T-helper 1 cell (primary cell): ENCODE measurements at places on chromosomes 7 and 10.

DNA sequence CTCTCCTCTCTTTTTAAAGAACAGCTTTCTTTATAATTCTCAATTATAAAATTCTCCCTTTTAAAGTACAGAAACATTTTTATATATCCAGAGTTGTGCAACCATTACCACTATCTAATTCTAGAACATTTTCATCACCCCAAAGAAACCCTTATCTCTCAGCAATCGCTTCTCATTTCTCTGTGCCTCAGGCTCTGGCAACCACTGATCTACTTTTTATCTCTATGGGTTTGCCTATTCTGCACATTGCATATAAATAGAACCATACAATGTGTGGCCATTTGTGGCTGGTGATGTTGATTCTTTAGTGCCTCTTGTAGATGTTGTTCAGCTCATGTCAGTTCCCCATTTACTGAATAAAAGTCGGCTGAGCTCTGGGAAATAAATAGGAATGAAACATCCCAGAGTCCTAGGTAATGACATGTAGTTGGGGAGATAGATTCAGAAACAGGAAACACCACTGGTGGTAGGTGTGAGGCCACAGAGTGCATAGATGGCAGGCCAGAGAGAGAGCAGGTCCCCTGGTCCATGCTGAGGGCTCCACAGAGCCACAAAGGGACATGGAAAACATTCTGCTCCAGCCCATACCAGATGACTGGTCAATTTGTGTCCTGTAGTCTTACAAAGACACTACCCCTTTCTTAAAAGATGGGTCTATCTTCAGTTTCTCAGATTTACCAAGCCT lies 126.5 kb downstream of the PLPP4 start:
- DNase-seq: no peak

GRCh38 chr10:58662314-58662713 lies 149.6 kb downstream of the BICC1 start:
- no peak for DNase-seq

DNA sequence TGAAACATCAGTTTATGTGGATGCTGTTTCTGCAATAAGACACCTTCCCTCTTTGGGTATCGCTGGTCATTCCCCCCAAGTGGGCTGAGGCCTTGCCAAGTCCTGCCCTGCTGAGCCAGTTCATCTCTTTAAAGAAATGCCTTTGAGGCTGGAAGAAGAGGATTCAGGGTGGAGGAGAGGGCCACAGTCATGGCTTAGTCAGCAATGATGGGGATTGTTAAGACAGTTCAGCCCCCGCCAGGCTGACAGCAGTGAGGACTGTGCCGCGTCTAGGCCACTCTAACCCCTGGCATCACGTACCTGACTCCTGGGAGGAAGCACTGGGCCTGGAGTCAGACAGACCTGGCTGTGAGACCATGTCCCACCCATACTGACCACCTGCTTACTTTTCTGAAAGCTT lies 48.3 kb downstream of the PNLIPRP2 start:
- no peak for DNase-seq

DNA sequence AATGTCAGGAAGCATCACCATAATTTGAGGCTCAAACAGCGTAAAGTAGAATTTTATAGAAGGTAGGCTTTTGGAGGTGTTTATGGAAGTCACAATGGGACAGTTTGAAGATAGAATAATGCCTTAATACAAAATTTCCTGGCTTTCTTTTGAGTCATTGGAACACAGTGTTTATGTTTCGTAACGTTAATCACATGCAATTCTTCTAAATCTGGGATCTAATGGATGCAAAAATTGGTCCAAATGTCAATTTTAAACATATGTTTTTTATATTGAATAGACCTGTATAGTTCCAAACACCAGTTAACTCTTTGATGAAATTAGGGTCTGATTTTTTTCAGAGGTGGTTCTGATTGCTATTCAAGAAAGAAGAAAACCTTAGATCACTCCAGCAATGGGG lies 86.5 kb upstream of the HPS1 start:
- no peak for DNase-seq

GRCh38 chr10:34137955-34138354 lies 677.1 kb downstream of the PARD3 start:
- DNase-seq: no peak

- DNase-seq: no peak
These were observed 20.6 kb downstream of the EDRF1 start for GRCh38 chr10:125739994-125740679.

- no peak for DNase-seq
These were observed 617.5 kb downstream of the SDK1 start for GRCh38 chr7:3918576-3918975.

DNA sequence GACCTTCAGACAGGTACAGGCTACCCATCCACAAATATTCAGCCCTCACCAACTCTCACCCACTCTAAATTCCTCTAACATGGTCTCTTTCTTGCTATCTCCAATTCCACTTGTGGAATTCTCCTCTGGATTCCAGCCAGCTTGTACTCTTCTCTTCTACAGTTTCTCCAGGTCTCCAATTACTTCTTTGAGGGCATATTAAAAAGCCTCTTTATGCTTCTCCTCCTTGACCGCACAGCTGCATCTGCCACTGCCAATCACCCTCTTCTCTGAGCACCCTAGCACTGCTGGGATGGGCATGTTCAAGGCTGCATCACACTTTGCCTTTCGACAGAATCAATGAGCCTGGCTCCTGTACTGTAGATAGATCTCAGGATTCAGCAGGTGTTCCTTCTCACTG lies 101.5 kb upstream of the ANKRD1 start:
- no peak for DNase-seq

DNA sequence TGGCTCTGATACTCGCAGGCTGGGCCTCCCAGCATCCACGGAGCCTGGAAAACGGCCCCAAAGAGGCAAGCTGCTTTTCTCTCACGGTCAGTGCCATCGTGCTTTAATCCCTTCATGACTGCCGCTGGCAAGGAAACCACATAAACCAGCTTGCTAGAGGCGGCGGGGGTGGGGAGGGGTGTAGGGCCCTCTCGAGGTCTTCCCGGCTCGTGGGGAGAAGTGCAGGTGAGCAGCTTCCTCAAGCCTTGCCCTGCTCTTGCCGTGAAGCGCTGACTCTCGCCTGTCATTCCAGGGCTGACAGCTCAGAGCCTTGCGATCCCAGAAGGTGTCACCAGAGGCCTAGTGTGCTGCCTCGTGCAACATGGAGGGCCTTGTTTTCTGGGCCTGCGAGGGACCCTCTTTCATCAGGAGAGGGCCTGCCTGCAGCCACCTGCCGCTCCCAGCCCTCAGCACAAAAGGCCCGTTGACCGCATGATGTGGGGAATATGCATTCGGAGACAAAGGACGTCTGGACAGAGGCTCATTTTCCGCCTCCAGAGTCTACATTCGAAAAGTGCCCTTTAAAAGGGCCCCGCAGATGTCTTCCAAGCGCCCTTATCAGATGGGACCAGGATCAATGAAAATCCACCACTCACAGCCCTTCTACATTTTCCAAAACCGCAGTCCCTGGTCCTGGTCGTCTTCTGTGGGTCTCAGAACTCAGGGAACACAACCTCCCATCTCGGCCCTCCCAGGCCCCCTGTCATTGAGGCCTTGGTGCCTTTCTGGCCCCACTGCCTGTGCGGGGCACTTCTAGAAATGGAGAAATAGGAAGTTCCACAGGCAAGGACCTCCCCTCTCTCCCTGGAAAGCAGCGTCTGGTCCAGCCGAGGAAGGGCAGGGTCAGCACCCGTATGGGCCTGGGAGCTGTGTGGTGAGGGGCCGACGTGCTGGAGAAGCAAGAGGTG lies 58.7 kb downstream of the ZRANB1 start:
- no peak for DNase-seq

DNA sequence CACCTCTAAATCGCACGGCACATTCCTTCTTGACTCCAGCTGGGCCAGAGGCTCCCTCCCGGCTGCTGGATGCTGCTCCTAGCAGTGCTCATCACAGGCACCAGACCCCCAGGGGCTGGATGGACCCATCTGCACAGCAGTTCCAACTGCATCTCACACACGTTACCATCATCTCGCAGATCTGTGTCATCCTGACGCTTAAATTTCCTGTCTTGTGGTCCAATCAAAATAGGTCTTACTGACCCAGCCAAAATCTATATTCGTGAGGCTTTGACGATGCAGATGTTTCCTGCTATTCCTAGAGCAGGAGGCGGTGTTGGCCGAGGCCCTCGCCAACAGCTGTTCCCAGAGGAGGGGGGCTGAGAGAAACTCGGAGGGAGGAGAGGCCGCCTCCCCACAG lies 108.0 kb downstream of the MKI67 start:
- DNase-seq: peak; percentile 44

DNA sequence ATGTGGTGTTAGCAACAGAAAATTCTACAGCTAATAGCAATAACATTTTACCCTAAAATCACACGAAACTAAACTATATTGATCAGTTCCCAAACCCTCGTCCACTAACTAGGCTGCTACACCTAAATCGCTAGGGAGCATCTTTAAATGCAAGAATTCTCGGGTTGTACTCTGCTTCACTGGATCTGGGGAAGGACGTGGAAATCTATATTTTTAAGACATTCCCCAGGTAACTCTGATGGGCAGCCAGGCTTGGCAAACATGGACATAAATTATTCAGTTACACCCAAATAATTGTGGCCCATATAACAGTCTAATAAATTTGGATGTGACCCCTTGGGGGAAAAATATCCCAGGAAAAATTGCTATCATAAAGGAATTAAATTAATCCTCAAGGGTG lies 36.3 kb upstream of the NFE2L3 start:
- no peak for DNase-seq

GRCh38 chr10:62498271-62498670 lies 124.1 kb downstream of the ZNF365 start:
- no peak for DNase-seq

- no peak for DNase-seq
These were observed 53.4 kb upstream of the CAMK2B start for GRCh38 chr7:44378744-44379143.

- DNase-seq: no peak
These were observed 18.9 kb downstream of the GIMAP5 start for GRCh38 chr7:150756166-150756565.

DNA sequence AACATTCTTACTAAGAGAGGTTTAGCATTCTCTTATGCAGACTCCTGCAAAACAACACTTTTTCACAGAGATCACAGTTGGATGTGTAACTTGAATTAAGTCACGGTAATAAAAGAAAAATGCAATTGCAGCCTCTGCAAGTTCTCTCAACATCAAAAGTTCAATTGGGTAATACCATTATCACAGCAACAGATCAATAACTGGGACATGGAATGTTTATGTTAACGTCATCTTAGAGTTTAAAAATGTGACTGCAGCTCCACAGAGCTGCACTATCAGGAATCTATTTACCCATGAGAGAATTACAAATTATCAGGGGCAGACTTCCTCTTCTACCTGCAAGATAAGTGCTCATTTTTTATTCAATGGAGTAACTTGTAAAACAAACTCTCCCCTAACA lies 86.7 kb downstream of the VSTM4 start:
- DNase-seq: no peak

GRCh38 chr10:42640610-42641229 lies 2.4 kb upstream of the ZNF33B start:
- DNase-seq: no peak

GRCh38 chr7:66668677-66669076 lies 40.0 kb downstream of the KCTD7 start:
- DNase-seq: no peak

DNA sequence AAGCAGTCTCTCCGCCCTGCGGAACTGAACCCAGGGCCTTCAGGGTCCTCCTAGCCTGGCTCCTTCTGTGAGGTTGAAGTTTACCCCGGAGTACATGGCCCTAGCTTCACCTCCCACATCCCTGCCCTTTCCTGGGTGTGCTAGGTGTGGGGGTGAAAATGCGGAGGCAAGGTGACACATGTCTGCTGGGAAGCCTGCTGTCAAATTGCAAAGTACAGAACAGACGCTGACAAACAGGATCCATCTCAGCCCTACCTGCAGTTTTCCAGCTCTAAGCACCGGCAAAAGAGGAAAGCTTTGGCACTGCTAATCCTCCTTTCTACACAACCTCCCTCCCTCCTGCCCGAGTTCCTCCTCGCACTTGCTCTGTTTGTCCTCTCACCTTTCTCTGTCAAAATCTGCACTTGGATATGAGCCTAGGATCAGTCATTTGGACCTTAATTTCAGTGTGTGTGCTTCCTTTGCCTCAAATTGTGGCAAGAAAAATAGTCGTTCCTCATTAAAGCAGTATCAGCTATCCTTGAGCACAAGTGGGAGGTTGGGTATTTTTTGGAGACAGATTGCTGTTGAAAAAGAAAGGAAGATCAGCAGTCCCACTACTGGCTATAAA lies 14.4 kb upstream of the GPR15LG start:
- no peak for DNase-seq

- DNase-seq: no peak
These were observed 75.8 kb downstream of the NKX6-2 start for GRCh38 chr10:132710036-132710686.

DNA sequence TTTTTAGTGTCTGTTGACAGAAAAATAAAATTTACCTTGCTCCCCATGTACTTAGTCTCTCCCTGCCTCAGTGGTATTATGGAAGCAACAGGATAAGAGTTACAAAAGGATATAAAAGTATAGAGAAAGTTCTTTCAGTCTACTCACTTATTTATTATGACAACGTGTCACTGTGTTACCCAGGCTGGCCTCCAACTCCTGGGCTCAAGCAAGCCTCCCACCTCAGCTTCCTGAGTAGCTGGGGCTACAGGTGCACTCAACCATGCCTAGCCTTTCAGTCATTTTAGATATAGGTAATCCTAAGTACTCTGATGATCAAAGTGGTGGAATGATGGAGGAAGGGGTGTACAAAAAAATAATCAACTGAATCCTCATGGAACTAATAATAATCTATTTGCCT lies 215.2 kb upstream of the MKLN1 start:
- no peak for DNase-seq

GRCh38 chr7:6142871-6143380 lies 111.8 kb downstream of the ANKRD61 start:
- no peak for DNase-seq

GRCh38 chr10:25504838-25505237 lies 330.0 kb downstream of the GPR158 start:
- DNase-seq: no peak

DNA sequence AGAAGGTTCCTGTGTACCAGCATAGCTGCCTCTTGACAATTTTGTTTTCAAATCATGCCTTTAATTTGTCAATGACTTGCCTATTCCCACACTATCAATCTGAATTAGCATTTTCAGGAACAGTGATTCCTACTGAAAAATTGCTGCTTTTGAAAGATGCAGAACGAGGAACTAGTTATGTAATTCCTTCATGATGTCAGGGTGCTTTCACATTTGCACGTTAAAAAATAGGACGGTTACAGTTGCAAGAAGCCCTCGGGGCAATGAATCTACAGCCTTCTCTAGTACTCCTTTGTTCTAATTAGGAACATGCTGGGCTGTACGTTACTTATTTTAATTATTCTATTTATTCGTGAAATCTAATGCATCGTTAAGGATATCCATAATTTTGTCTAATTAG lies 253.9 kb downstream of the OTUD1 start:
- DNase-seq: no peak

DNA sequence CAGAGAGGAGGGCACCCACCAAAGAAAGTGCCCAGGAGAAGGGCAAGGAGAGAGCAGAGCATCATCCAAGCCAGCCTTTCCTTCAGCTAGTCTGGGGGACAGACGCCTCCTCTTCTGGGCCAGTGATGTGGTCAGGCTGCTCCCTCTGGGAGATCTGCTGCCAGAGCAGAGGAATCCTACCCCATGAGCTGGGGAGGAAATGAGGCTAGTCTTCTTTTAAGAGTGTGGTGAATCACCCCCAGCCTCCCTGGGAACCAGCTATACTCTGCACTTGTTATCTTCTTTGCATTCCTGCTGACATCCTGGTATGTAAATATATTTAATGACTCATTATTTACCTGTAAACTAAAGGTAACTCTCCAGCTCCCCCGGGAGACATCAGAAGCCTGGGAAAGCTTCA lies 41.6 kb upstream of the EPHB6 start:
- DNase-seq: no peak
